Memory B cell (primary cell): ENCODE measurements at places on chromosomes 12 and 14.

- no peak for DNase-seq
Measured at GRCh38 chr12:57524814-57525614, 2.4 kb downstream of the MBD6 start.

DNA sequence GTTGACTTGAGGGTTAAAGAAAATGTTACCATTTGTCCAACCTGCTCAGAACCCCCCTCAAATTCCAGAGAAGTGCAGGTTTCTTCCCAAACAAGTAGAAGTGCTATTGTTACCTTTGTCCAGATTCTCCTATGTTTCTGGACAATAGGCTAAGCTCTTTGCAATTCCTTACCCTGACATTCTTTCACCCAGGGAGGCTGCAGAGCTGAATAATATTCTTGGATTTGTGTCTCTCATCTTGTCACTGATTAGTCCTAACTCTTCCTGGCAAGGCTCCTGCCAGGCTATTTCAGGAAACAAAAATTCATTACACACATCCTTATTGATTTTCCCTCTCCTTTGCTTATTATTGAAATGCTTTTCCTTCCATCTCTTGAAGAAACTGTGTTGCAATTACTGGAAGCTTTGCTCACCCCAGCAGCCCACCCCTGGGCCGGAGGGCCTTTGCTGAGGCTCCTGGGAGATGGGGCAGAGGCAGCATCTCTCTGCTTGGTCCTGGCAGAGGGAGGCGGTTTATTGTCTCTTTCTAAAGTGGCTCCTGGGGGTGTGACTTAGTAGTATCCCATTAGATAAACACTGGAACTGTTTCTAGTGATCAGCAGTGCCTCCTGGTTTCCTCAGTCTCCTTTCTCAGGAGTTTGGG is 207.5 kb upstream of the PELI2 start:
- no peak for DNase-seq

- DNase-seq = no peak
Measured at GRCh38 chr12:124259154-124260066, 35.5 kb upstream of the RFLNA start.

DNA sequence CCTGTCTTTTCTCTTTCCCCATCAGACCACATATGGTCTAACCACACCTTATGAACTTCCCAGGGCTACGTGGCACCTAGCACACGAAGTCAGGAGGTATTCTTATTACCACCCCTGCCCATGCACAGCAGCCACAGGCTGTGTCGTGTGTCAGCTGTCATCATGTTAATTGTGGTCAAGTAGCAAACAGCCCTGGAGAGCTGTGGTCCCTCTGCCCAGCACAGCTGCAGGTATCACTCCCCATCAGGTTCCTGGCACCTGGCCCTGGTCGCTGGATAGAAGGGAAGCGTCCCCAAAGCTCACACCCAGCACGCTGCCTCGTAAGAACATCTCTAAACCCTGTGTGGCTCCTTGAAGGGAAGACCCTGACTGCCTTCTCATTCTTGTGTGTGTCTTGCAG is 45.4 kb downstream of the CLMN start:
- no peak for DNase-seq

DNA sequence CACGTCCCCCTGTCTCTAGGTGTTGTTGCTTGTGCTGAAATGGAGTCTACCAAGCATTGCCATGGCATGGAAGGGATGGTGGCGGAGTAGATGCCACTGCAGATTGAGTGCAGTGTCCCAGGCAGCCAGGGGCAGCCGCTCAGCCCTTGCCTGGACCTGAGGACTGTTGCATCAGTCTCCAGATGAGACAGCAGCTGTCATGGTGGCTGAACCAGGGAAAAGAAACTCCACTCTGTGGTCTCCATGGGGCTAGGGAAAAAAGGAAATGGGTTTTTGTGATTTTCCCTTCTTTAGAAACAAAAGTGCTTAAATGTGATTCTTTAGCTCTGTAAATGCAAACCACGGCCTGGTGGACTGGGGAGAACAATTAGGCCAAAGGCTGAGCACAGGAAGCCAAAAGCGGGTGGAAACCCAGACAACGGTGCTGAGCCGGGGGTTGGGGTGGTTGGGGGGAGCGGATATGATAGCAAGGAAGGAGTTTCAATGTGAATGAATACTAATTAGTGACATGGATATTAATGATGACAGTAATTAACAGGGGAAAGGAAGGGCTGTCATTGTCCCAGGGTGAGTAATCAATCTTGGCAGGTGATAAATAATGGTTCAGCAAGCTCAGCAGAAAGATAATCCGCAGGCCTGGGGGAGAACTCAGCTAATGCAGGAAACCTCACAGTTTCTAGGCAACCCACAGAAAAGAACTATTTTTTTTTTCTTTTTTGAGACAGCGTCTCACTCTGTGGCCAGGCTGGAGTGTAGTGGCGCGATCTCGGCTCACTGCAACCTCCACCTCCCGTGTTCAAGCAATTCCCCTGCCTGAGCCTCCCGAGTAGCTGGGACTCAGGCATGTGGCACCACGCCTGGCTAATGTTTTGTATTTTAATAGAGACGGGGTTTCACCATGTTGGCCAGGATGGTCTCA is 442.6 kb downstream of the DPF3 start:
- DNase-seq = no peak

- no peak for DNase-seq
Measured at GRCh38 chr12:31966558-31967205, 7.5 kb downstream of the RESF1 start.

- DNase-seq = no peak
Measured at GRCh38 chr14:79354336-79354735, 857.0 kb downstream of the DIO2 start.

GRCh38 chr12:79174626-79175025 is 310.1 kb downstream of the SYT1 start:
- DNase-seq = no peak

DNA sequence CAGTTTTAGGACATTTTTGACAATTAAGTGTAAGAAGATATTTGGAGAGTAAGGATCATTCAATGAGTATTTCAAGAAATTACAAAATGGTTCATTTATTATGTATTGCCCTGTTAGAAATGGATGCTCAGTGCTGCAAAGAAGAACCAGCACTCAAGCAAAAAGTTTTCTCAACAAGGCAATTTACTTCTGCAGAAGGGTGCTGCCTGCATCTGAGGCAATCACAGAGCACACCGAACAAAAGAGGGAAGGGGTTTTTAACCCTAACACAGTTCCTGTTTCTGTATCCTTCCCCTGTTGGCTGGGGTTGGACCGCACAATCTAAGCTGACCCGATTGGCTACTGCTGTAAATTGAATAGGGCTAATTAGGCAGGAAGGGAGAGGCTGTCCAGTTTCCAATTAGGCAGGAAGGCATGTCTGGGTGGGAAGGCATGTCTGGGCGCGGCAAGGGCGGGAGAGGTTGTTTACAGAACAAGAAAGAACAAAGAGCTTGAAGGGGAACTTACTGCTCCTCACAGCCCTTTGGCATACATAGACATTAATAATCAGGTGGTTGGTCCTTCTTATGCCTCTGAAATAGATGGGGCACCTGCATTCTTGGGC is 41.4 kb downstream of the SPTSSA start:
- DNase-seq = no peak

DNA sequence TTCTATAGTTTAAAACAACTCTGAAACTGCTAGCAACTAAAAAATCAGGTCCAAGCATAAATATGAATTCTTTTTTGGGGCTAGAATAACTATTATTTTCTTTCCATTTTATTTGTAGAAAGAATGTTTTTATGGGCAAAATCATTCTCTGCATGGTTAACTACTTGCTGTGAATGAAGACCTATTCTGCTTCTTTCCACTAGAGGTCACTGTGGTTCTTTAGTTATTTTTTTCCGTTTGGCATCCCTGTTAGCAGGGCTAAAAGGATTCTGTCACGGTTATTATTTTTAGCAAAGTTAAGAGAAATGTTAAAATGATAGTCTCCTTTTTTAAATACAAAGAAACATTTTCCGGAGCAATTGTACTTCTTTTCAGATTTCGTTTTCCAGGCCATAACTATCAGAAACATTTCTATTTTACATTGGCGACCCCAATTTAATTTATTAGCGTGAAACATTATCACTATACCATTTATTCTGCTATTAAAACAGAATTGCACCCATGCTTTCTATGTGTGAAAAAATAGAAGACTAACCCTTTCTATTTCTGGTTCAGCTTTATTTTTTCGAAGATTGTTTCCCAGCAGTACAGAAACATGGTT is 404.8 kb downstream of the ATP23 start:
- DNase-seq = peak; percentile 16

GRCh38 chr12:2242216-2242615 is 189.4 kb downstream of the CACNA1C start:
- DNase-seq = no peak

DNA sequence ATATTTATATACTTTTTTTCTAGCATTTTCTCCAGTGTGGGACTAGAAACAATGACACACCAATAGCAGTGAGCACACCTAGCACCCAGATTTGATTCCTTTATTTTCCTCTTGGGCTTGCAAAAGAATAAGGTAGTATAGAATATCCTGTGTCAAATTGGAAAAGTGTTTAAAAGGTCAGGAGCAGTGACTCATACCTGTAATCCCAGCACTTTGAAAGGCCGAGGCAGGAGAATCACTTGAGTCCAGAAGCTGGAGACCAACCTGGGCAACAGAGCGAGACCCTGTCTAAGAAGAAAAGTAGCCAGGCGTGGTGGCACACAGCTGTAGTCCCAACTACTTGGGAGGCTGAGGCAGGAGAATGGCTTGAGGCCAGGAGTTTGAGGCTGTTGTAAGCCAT is 53.8 kb upstream of the SGPP1 start:
- DNase-seq = no peak

- peak; percentile 16 for DNase-seq
Measured at GRCh38 chr14:60652674-60653651, 3.7 kb upstream of the SIX1 start.

GRCh38 chr14:75542588-75543091 is 20.4 kb downstream of the BATF start:
- peak; percentile 50 for DNase-seq

DNA sequence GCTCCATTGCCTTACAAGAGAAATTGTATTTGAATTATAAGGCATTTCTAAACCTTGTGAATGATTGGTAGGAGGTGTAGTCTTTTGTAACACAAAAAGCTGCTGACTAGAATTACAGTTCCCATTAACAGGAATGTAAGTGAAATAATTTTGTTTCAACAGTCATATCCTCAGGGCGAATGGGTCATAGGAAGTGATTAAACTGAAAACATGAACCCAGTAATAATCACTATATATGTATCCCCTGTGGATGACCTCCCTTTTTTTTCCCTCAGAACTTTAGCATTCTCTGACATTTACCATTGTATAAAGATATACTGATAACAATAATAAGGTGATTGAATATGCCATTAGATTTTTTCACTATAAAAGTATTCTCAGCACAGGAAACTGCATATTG is 312.3 kb downstream of the ATP23 start:
- no peak for DNase-seq

GRCh38 chr12:90299121-90299520 is 590.5 kb upstream of the ATP2B1 start:
- no peak for DNase-seq

DNA sequence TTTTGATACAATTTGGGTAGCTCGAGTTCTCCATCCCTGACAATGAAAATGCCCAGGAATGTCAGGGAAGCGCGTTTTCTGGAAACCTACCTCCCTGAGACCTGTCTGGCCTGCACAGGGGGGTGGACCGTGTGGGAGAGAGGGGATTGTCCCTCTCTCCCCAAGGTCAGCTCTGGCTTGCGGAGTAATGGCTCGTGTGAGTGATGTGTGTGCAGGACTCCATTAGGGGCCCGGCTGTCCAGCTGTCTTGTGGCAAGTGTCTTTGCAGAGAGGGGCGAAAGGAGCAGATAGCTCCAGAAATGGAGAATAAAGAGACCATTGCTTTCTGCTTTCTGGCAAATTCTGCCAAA is 215.3 kb downstream of the CHST11 start:
- DNase-seq = no peak

GRCh38 chr12:130645751-130646150 is 70.3 kb downstream of the RIMBP2 start:
- DNase-seq = no peak

GRCh38 chr14:74906925-74907521 is 16.0 kb downstream of the RPS6KL1 start:
- DNase-seq = no peak
